ENCODE measurements at places on chromosomes 5 and 9.

DNA sequence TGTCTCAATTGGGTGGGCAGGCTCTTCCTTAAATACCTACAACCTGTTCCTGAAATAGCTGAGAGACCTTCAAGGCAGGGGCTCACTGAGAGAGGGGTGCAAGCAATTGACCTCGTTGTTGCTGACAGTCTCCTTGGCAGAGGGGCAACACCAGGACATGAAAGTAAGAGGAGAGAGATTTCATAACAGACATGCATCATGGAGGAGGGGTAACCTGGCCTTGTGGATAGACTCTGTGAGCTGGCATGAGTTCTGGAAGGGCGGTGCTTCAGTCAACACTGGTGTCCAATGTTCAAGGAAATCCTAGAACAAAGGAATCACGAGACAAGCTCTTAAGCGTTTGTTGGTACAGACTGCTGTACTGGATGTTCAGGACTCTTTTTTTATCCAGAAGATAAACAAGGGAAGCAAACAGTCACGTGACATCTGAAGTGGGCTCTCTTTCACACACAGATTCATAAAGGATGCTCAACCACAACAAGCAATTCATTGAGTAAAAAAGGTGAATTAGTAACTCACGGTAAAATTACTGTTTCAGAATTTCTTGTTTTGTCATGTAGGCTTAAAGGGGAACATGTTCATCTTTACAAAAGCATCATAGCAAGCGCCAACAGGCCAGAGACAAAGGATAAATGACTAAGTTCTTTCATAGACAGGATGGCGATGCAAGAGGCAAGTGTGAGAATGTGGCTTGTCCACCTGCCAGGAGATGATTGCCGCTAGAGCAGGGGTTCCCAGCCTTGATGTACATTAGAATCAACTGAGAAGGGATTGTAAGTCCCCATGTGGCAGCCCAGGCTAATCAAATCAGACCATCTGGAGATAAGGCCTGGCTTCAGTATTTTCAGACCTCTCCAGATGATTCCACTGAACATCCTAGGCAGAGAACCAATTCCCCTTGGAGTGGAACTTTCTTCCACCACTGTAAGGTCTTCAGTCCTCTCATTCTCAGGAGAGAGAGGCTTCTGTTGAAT is 20.7 kb downstream of the ANKRA2 start:
- DNase-seq: no peak

GRCh38 chr9:2857564-2858198 is 13.8 kb upstream of the PUM3 start:
- peak; percentile 34 for DNase-seq

DNA sequence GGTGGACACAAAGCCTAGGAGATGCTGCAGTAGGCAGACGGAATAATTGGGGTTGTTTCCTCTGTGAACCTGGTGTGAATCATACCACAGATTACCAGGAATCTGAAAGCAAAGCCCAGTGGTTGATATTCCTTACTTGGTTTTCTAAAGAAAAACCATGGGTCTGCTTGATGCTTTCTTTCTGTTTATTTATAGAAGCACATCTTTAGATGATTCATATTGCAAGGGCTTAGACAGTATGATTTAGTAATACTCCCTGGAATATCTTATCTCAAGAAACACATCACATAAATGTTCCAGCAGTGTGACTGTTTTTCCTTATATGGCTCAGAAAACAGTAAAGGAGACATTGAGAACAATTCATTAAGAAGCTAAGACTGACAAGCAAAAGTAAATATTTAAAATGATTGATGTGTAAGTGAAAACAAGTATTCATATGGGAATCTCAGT is 623.3 kb downstream of the RAB3C start:
- no peak for DNase-seq

DNA sequence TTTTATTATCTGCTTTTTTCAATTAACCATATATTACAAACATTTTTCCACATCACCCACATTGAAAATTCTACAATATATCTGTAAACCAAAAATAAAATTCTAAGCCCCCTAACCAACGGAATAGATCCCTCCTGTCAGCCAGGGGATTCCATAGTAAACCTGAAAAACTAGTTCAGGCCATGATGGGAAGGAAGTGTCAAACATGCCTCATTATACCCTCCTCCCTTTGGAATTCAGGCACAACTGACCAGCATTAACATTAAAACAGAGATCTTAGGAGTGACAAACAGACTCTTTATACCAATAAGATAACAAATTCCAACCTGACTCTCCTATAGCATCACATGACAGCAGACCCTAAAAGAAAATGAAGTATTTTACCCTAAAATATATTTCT is 113.7 kb upstream of the DMRT1 start:
- no peak for DNase-seq

GRCh38 chr5:158809310-158809850 is 290.3 kb downstream of the EBF1 start:
- no peak for DNase-seq

- no peak for DNase-seq
These were observed 19.5 kb upstream of the RANBP6 start for GRCh38 chr9:6034954-6035353.

GRCh38 chr9:111050819-111051218 is 12.5 kb upstream of the LPAR1 start:
- DNase-seq: no peak

- DNase-seq: no peak
These were observed 112.5 kb downstream of the SLC25A46 start for GRCh38 chr5:110851357-110851756.

- no peak for DNase-seq
These were observed 16.0 kb downstream of the TRAF1 start for GRCh38 chr9:120910643-120911042.

DNA sequence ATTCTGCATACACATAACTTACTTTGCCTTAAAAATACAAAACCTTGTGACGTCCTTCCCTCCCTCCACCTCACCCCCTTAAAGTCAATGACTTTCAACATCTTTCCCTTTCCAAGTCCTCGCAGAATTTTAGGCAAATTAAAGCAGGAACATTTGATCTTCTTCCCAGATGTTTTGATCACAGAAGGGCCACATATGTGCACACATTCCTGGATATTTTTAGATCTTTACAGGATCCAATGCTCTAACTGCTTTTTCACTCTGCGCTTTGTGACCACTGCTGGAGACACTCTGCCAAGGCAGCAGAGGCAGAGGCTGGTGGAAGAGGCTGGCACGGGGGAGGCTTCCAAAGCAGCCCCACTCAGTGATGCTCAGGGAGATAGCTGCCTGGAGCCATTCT is 130.7 kb downstream of the SEC61B start:
- no peak for DNase-seq

GRCh38 chr5:76451031-76451701 is 48.1 kb downstream of the IQGAP2 start:
- no peak for DNase-seq

DNA sequence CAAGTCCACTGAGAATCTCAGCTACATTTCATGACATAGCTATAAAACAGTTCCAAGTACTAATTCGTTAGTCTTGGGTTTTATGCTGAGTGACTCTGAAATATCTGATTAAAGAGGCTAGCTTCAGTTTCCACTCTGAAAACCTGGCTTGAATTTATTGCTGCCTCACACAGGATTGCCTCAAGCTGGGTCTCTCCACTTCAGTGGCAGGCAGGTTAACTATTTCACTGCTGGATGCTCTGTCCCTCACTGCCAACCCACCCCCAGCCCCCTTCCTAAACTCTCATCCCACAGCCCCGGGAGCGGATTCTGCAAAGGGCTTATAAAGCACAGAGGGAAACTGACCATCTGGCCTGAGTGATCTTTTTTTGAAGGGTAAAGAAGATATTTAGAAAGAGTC is 318.3 kb downstream of the MLLT3 start:
- no peak for DNase-seq

- no peak for DNase-seq
These were observed 33.2 kb downstream of the CSF1R start for GRCh38 chr5:150052956-150053712.

GRCh38 chr5:111366388-111366787 is 142.2 kb downstream of the CAMK4 start:
- DNase-seq: no peak

- no peak for DNase-seq
These were observed 108.3 kb downstream of the SMIM15 start for GRCh38 chr5:61053937-61054336.

- no peak for DNase-seq
These were observed 20.6 kb downstream of the TCERG1 start for GRCh38 chr5:146467760-146468159.

DNA sequence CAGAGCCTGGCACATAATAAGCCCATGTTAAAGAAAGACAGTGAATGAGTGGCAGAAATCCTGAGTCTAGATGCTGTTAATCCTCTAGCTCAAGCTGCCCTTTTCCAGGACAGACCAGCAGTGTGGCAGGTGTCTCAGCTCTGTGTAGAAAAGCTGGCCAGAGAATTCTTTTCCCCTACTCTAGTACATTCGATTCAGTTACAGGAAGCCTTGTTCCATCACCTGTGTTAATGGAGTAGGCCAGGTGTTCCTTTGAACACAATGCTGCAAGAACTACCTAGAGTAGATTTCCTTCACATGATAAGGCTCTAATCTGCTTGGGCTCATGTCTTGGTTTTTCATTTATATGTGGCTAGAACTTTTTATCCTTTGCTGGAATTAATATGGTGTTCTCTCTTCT is 52.5 kb downstream of the NUP214 start:
- no peak for DNase-seq

- DNase-seq: no peak
These were observed 181.2 kb upstream of the PAPPA start for GRCh38 chr9:115972362-115972761.

- DNase-seq: no peak
These were observed 16.4 kb downstream of the LRRC8A start for GRCh38 chr9:128898382-128898781.

DNA sequence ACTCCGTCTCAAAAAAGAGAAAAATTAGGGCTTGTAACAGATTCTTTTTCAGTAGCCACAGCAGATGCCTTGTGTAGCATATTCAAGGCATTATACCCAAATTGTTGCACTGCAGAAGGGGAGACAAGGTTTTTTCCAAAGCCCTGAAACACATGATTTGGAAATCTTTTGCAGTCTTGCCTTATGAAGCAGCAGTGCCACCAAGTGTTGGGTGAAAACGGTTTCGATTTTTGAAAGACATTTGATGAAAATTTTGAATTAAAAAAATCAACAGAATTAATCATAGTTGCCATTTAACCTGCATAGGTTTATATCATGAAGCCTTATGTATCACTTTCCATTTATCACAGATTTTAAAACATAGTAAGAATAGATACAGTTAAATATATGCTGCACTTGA is 479.5 kb downstream of the TAF11L14 start:
- DNase-seq: no peak

GRCh38 chr5:80370390-80370789 is 37.5 kb upstream of the ZFYVE16 start:
- no peak for DNase-seq

DNA sequence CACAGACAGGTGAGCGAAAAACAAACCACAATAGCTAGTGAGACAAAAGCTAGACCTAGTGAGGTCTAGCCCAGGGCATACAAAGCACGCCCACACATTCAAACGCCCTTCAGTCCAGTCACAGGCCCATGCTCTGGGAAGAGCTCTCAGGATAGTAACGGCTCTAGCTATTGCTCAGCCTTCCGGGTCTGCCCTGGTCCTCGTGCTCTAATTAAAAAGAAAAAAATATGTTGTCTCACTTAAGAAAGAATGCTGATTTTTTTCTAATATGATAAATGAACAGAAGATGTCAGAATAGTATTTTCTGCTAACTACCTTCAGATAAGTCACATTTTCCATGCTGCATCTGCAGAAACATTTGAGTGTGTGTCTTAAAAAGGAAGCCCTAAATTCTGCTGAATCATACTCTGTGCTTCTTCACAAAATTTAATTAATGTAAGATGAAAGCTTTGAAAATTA is 94.5 kb downstream of the PLPP1 start:
- no peak for DNase-seq

GRCh38 chr5:120655828-120656435 is 191.8 kb downstream of the PRR16 start:
- DNase-seq: no peak

DNA sequence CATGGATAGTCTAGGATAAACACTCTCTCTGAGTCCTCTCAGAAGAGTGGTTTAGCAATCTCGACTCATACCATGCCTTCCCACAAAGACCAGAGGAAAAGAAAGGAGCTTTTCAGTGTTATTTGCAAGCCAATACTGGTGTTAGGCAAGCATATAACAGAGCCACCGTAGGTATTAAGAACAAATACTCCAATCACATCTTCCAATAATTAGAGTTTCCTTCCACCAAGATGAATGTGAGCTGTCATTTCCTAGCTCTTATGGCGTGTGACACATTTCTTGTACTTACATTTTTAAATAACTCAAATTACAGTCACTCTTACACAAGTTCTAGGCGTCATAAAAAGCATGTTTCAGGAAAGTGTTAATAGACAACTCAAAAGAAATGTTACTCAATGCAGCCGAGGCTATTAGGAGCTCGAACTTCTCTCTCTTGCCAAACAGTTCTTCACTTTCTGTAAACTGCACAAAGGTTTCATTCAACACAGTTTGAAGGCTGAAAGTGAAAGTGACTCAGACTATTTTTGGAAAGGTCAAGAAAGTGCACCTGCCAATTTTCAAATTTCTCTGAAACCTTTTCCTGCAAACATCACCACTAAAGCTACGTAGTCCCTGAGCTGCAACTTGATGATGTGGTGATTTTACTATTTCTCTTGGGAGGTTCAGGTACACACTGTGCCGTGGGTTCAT is 153.8 kb downstream of the AUH start:
- DNase-seq: no peak

GRCh38 chr5:157548513-157549282 is 26.9 kb downstream of the ADAM19 start:
- no peak for DNase-seq

DNA sequence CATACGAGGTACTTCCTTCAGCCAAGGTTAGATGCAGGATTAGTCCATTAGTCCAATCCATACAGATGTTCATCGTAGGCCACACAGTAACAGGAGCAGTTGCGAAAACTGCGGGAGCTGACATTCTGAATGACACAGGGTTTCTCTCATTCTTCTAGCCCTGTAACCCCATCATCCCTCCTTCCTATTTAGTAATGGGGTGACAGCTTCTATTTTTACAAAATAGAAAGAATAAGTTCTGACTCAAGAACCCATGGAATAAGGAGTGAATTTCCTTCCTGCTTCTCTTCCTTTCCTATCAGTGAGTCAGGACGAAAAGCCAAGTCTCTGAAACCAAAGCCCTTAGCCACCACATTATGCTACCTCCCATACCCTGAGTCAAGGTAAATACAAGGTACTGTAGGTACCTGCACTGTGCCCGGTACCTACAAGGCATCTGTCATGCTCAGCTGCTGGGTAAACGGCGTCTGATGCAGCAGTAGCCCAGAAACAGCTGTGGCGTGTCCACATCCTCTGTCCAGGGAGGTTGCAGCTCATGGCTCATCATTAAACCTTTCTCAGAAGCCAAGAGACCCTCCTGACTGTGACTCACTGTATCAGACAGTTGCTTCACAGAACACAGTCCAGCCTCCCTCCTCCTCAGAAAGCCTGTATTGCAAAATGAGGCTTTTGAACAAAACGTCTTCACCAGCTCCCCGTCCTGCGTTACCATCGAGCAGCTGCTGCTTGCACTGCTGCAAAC is 84.2 kb downstream of the ESM1 start:
- DNase-seq: no peak

GRCh38 chr9:23693374-23693773 is 132.7 kb downstream of the ELAVL2 start:
- DNase-seq: no peak

- DNase-seq: no peak
These were observed 1.8 kb upstream of the BHMT start for GRCh38 chr5:79109527-79110492.

GRCh38 chr5:124772457-124773200 is 26.2 kb upstream of the ZNF608 start:
- DNase-seq: no peak

All from activated gamma-delta T cell treated with anti-CD3 and anti-CD28 coated beads, Interleukin-2, amount 50 U/mL, for 16 hours (primary cell).